Tibial nerve (tissue), 4 donors: ENCODE measurements at places on chromosomes 6 and 20. TPM values are rescaled to one million over a fixed set of nuclear protein-coding genes. Genes with fewer than 3 reads are reported as not detected.

MICB gene
- total RNA-seq, result 8.0 TPM

DNA sequence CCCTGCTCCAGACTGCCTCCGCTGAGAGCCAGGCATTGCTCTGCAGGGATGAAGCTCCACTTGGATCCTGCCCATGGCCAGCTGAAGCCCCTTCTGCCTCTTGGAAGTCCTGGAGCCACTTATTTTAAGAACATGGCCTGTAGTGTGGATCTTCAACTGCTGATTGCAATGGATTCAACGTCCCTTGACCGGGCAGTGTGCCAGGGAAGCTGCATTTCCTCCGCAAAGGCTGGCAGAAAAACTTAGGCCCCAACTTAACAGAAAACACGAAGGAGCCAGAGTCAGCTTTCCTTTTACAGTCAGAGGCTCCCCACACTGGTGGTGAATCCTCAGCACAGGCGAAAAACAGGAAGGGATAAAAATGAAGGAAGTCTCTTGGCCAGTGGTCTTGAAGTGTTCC, 26.3 kb upstream of the FOXQ1 start:
- no peak for DNase-seq
- no peaks in the 10 kb centered on the region for H3K4me1 ChIP-seq
- no peaks in the 10 kb centered on the region for H3K27me3 ChIP-seq
- H3K36me3 ChIP-seq, result no peaks in the 10 kb centered on the region

CGA gene
- not detected for total RNA-seq

SPATS1 gene
- total RNA-seq, result not detected

DNA sequence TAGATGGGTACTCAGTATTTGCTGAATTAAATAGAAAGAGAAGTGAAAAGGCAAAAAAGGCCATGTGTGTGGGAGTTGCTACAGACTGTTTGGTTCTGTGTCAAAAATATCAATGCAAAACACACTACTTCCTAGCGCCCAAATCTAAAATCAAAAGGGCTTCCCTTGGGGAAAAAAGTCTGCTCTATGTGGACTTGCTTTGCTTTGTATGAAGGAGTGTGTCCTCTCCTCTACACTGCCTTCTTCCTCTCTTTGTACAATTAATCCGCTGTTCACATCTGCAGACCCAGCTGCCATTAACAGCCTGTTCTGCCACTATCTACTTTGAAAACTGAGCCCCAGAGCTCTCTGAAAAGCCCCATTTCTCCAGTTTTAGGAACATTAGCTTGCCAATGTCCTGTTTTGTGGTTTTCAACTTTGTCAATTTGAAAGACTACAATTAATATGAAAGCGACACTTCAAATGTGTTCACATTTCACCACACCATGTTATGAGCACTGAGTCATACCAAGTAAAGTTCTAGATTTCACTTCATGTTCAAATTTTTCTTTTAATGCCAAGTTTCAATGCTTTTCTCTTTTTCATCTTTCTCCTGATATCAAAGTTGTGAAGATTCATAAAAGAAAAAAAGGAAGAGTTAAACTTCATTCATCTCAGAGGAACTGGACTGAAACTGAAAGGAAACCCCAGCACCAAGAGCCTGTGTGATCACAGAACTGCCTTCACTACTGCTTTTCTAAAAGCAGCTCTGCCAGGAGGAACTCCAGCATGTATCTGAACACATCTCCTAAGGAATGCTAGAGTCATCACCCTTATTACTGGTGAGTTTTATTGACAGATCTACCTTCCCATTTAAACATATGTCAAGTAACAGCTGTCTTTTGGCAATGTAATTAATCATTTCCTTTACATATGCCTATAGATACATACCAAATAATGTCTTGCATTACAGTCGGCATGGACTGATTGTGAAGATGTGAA, 102.6 kb downstream of the KIF13A start:
- H3K4me3 ChIP-seq, result peak overlapping the region; percentile 9
- no peaks in the 10 kb centered on the region for H3K27me3 ChIP-seq
- peak overlapping the region; percentile 72 for H3K27ac ChIP-seq
- no peak for DNase-seq

DNA sequence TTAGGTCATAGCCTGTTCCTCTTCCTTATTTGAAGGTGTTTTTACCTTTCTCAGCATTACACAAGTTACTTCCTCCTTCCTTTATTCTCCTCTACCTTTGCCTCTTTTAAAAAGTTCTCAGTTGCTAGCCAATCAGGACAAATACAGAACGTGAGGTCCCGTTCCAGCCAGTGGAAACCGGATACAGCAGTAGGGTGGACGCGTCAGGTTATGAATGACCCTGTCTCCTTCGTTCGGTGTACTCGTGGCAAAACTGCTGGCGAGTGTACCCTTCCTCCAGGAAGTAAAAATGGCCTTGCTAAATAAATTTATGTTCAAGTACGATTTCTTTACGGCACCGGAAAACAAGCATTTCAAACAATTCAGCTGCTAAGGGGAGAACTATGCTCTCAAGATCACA, 77.0 kb upstream of the MLN start:
- H3K4me3 ChIP-seq, result no peak overlapping the region
- no peaks in the 10 kb centered on the region for H3K4me1 ChIP-seq

JAG1 gene
- total RNA-seq, result 133 TPM

- no peaks in the 10 kb centered on the region for H3K4me1 ChIP-seq
- H3K27ac ChIP-seq, result no peak overlapping the region
- no peak for DNase-seq
- no peak overlapping the region for H3K4me3 ChIP-seq
- no peaks in the 10 kb centered on the region for H3K36me3 ChIP-seq
Measured at GRCh38 chr6:37589198-37589597, 89.5 kb upstream of the CCDC167 start.

DNA sequence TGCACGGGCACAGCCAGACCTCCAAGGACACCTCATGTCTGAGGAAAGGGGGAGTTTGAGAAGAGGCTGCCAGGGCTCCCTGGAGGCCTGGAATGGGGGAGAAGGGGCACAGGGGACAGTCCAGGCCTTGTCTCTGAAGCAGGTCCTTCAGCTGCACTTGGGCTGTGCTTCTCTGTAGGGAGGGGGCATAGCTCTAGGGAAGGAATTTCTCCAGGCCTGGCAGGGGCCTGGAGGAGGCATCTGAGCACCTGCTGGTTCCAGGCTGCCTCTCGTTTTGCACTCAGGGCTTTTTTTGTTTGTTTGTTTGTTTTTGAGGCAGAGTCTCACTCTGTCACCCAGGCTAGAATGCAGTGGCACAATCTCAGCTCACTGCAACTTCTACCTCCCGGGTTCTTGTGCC, 67.7 kb downstream of the BCAS4 start:
- no peaks in the 10 kb centered on the region for H3K27me3 ChIP-seq
- H3K4me3 ChIP-seq, result no peak overlapping the region
- no peak overlapping the region for H3K27ac ChIP-seq
- H3K36me3 ChIP-seq, result no peaks in the 10 kb centered on the region
- H3K4me1 ChIP-seq, result no peaks in the 10 kb centered on the region
- no peak for DNase-seq

- no peak overlapping the region for H3K4me3 ChIP-seq
- no peaks in the 10 kb centered on the region for H3K27me3 ChIP-seq
- no peaks in the 10 kb centered on the region for H3K4me1 ChIP-seq
- no peaks in the 10 kb centered on the region for H3K36me3 ChIP-seq
- no peak for DNase-seq
Measured at GRCh38 chr6:52958546-52959255, 36.4 kb downstream of the GSTA4 start.

DNA sequence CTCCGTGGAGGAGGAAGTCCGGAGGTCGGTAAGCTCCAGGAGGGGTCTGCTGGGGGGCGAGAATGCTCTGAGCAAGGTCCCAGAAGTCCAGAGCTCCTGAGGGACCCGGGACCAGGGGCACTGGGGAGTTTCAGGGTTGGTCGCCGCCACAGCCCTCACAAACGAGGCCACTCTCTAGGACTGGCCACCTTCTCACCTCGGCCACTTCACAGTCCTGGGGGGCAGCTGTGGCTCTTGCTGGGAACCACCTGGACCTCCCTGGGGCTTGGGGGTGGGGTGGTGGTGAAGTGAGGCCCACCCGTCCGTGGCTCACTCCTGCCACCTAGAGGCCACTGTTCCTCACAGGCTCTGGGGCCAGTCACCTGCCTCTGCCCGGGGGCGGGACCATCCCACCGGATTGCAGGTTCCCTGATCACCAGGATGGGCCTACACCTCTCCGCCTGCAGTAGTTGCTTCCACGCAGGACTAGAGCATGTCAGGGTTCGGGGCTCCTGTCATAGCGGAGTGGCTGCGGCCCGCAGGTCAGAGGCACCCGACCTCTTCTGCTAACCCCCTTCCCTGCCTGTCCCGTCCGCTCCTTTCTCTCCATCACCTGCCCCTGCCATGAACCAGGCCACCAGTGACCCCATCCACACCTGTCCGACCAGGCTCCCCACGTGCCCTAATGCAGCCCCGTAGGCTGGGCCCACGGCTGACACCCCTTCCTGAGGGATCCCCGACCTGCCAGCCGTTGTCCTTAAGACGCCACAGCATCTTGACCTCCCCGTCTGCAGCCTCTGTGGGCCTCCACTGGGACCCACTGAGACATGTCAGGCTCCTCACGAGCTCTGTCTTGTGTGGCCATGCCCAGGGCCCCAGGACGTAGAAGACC, 5.1 kb upstream of the TCEA2 start:
- no peak overlapping the region for H3K27ac ChIP-seq
- DNase-seq, result peak; percentile 63
- H3K36me3 ChIP-seq, result no peaks in the 10 kb centered on the region

GRCh38 chr6:12103158-12103557, 91.0 kb downstream of the HIVEP1 start:
- no peaks in the 10 kb centered on the region for H3K27me3 ChIP-seq
- H3K36me3 ChIP-seq, result no peaks in the 10 kb centered on the region
- DNase-seq, result no peak
- H3K4me1 ChIP-seq, result no peaks in the 10 kb centered on the region
- H3K27ac ChIP-seq, result no peak overlapping the region

DNA sequence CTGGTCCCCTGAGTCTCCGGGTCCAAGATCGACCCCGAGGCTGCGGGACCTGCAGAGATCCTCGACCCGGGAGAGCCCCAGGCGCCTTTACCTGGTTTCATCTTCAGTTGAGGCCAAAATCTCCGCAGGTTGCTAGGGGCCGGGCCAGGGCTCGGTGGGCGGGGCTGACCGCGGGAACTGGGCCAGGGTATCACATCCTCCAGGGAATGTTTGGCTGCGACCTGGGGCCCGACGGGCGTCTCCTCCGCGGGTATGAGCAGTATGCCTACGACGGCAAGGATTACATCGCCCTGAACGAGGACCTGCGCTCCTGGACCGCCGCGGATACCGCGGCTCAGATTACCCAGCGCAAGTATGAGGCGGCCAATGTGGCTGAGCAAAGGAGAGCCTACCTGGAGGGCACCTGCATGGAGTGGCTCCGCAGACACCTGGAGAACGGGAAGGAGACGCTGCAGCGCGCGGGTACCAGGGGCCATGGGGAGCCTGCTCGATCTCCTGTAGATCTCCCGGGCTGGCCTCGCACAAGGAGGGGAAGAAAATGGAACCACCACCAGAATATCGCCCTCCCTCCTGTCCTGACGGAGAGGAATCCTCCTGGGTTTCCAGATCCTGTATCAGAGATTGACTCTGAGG, 53.8 kb upstream of the POLR1H start:
- H3K4me3 ChIP-seq, result peak overlapping the region; percentile 63
- H3K4me1 ChIP-seq, result peaks cover 19% of the 10 kb centered on the region
- peaks cover 34% of the 10 kb centered on the region for H3K27me3 ChIP-seq
- H3K36me3 ChIP-seq, result no peaks in the 10 kb centered on the region
- DNase-seq, result no peak

C6orf47 gene
- total RNA-seq, result 23.3 TPM

- no peaks in the 10 kb centered on the region for H3K36me3 ChIP-seq
- H3K27me3 ChIP-seq, result no peaks in the 10 kb centered on the region
- no peak overlapping the region for H3K4me3 ChIP-seq
- no peak for DNase-seq
- no peak overlapping the region for H3K27ac ChIP-seq
Measured at GRCh38 chr6:70375882-70376281, 37.4 kb upstream of the FAM135A start.

DNA sequence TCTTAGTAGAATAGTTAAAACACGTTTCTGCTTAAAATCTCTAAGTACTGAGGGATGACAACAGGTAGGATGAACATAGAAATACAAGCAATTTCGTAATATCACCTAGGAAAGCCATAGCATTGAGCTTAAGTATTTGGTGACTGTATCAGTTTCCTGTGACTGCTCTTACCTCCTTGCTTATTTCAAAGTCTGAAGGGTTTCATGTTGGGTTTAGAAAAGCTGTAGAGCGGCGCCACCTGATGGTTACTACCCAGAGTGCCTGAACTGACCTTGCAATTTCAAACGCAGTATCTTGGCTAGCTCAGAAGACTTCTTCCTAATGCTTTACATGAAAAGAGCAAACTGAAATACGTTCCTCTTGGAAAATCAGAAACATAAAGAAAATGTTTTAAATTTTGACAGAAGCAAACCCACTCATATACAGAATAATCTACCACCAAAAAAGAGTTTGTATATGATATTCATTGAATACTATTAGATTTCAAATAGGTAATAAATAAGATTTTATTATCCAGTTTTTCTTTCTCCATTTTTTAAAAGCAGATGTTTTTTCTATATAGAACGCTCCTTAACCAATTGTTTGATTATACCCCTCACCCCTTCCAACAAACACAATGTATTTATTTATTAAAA, 82.3 kb upstream of the RIPOR2 start:
- H3K27ac ChIP-seq, result no peak overlapping the region
- no peaks in the 10 kb centered on the region for H3K36me3 ChIP-seq
- no peak overlapping the region for H3K4me3 ChIP-seq
- DNase-seq, result peak; percentile 62
- H3K27me3 ChIP-seq, result no peaks in the 10 kb centered on the region

- no peak overlapping the region for H3K4me3 ChIP-seq
- no peaks in the 10 kb centered on the region for H3K4me1 ChIP-seq
- DNase-seq, result no peak
- no peak overlapping the region for H3K27ac ChIP-seq
- no peaks in the 10 kb centered on the region for H3K27me3 ChIP-seq
Measured at GRCh38 chr20:61742097-61742825, 323.4 kb downstream of the TAF4 start.

C20orf204 gene
- 14.4 TPM for total RNA-seq

BEND6 gene
- total RNA-seq, result 4.2 TPM

DNA sequence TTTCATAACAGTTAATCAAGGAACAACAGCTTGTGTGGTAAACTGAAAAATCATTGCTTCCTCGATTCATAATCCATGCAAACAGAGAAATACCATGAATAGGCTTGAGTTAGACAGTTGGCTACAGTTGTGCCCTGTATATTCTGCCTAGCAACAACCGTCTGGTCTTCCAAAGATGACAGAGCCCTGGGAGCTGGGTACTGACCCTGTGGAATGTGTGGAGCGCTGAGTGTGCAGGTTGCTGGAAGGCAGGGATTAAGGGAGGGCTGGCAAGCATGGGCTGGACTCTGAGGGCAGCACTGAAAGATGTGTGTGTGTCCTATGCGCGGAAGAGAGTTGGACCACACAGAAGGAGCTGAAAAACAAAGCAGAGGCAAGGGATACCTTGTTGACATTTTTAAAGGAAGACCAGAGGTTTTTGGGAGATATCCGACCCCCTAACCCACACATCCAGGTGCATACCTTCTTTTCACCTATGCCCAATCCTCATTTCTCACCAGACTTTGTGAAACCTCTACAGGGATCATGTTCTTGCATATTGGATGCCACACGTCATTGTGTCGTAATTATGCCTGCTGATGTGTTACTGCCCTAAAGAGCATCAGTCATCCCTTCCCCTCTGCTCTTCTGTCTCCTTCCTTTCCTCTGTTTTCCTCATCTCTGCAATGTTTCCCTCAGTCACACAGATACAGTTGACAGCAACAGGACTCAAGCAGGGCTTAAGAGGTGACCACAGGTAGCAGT, 58.2 kb upstream of the VGLL2 start:
- H3K27me3 ChIP-seq, result no peaks in the 10 kb centered on the region
- H3K4me1 ChIP-seq, result no peaks in the 10 kb centered on the region
- H3K36me3 ChIP-seq, result no peaks in the 10 kb centered on the region
- no peak overlapping the region for H3K27ac ChIP-seq
- no peak overlapping the region for H3K4me3 ChIP-seq
